Fibroblast of the aortic adventitia (primary cell): ENCODE measurements at places on chromosomes 16 and 17.

GRCh38 chr16:1108299-1109252 lies 12.5 kb upstream of the C1QTNF8 start:
- DNase-seq: peak; percentile 34

- DNase-seq: no peak
Observed at GRCh38 chr17:81252326-81252986, 13.3 kb downstream of the NDUFAF8 start.

- DNase-seq: peak; percentile 87
Observed at GRCh38 chr17:6755281-6755680, 565 bp upstream of the XAF1 start.

DNA sequence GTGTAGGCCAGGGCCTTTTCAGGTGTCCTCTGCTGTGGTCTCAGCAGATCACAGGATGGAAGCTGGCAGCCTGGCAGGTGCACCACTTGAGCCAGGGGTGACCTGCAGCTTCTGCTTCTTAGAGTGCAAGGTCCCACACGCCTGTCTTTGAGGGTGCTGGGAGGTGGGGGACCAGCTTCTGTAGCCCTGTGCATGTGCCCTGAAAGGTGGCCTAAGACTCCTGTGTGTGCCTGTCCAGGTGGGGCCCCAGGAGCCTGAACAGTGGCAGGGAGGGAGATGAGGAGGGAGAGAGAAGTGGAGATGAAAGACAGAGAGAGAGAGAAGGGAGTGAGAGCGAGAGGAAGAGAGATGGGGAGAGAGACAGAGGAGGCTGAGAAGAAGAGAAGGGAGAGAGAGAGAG lies 46.2 kb downstream of the LGALS9 start:
- no peak for DNase-seq

DNA sequence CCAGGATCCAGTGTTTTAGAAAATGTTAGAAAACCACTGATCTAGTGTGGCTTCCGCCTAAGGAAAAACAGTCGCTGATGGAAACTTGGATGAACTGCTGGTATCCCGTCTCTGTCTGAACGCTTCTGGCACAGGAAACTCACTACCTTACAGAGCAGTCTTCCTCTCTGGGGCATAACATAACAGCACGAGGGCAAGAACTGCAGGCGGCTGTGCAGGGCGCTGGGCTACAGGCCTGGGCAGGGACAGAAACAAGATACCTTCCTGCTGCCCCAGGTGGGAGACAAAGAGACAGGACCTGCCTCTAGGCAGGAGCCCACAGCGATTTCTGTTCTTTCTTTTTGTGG lies 10.5 kb downstream of the MXRA7 start:
- peak; percentile 28 for DNase-seq

GRCh38 chr17:80839026-80839345 lies 152.7 kb upstream of the CHMP6 start:
- DNase-seq: no peak

DNA sequence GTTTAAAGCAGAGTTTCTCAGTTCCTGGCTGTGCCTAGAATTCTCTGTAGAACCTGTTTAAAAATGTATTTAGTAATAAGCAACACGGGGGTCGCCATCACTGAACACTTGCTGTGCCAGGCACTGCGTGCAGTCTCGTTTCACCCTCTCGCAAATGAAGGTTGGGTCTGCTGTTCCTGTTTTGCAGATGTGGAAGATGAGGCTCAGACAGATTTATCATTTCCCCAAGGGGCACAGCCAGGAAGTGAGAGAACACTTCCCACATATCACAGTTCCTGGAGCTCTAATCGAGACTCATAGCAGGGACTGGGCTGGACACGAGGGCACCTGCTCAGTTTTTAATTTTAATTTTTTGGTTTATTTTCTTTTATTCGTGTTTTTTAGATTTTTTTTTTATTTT lies 122.7 kb downstream of the ABCC6 start:
- DNase-seq: no peak

DNA sequence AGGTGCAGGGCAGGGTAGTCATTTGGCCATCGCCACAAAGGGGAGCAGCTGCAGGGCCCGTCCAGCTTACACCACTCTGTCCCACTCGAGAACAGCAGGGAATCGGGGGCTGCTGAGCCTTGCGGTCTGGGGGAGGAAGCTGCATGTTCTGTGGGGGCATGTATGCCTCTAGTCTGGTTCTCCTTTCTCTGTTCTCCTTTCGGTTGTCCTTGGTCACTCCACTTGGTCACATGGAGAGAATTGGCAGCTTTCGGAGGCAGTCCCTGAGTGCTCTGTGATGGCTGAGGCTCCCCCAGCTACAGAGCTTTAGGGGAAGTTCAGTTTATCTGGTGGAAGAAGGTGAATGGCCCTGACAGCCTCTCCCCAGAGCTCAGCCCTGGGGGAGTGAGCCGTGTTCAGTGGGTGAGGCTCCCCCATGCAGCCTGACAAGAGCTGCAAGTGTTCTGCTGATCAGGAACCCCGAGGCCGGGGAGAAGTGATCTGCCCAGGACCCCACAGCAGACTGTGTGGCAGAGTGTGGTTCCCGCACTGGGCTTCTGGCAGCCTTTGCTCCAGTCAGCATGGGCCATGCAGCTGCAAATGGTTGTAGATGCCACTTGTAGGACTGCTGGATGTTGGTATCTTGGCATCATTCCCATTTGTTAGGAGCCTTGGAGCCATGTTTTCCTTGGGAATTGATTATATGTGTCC lies 22.3 kb upstream of the SMPD3 start:
- no peak for DNase-seq

- DNase-seq: no peak
Observed at GRCh38 chr17:81998691-81999438, 21.4 kb downstream of the ASPSCR1 start.

DNA sequence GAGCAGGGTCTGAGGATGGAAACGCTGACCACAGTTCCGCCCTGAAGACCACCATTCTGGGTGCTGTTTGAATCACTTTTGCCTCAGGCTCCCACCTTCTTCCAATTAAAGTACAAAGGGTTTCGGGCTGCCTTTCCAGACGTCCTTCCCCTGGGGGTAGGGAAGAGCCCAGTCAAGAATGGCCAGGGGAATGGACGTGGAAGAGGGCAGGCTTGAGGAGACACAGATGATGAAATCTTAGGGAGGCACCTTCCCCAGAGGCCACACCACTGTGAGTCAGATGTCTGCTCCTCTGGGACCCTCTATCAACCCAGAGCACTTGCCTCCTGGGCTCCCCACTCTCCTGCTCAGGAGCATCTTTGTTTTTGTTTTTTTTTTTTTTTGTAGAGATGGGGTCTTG lies 27.5 kb upstream of the MTSS2 start:
- no peak for DNase-seq

DNA sequence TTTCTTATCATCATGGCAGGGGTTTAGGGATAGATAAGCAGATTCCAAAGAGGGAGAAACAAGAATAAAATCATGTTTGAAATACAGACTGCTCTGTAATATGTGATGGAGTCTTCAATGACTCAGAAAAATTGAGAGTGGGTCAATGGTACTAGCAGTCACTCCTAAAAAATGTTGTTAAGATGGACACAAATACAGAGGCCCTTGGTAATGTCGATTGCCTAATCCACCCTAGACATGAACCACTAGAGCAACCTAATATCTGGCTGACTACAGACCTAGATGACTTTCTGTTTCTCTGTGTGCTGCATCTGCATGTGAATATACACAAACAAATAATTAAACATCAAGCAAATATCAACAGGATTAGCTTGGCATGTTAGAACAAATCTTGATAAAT lies 135.8 kb downstream of the CDH8 start:
- DNase-seq: no peak

DNA sequence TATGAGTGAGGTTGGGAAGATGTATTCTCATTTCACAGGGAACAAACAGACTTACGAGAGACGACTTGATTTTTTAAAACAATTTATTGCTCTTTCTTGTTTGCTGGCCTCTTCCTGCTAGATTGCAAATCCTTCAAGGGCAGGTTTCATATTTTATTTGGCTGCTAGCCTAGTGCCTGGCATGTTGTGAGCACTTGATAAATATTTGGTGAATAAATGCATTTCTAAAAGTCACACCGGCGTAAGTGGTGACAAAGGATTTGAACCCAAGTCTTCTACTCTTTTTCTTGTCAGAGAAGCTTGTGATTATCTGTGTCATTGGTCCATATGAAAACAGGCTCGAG lies 1.4 kb downstream of the WWP2 start:
- DNase-seq: peak; percentile 30

- no peak for DNase-seq
Observed at GRCh38 chr16:83550183-83550569, 257.6 kb upstream of the HSBP1 start.

DNA sequence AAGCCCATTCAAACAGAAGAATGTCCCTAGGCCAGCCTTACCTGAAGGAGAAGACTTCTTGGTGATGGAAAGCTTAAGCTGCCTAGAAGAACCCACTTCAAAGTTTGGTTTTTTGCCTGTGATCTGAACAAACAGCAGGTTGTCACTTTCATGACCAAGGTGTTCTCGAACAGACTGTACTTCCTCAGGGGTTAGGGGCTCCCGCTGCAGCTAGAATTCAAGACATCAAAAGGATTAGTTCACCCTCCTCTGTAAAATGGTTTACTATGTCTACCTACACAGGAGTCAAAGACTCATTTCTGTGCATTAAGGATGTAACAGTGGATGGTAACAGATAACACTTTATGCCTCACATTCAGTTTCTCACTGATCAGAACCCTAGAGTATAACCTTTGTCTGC lies 13.2 kb downstream of the CIAPIN1 start:
- DNase-seq: no peak

- no peak for DNase-seq
Observed at GRCh38 chr16:23104032-23104955, 45.0 kb downstream of the USP31 start.

GRCh38 chr16:90055371-90055770 lies 21.8 kb downstream of the PRDM7 start:
- DNase-seq: no peak

DNA sequence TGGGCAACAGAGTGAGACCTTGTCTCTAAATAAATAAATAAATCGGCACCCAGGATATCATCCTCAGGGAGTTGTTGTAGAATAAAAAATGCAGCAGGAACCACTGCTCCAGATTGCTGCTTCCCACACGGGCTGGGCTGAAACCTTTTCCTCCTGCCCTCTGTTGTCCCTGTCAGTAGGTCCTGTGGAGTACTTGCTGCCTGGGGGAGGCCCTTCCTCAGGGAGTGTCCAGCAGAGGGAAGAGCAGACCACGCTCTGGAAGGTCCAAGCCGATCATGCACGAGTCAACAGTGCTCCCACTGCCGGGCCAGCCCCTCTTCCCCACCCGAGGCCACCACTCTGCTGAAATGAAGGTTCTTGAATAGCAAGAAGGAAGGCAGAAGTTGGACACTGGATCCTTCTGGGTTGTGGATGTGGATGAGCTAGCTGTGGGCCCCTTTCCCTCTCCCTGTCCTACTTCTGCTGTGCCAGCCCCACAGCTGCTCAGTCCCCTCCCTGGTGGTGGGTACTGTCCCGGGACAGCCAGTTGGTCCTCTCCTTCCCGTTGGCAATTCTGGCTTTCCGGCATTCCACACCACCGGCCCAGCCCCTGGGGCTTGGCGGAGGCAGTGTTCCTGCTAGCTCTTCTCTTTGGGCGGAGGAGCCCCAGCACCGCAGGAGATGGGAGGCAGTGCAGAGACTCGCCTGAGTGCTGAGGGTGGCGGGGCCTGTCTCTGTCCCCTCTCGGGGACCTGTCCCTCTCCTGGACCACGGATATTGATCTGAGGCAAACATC lies 10.8 kb downstream of the CDK5R1 start:
- no peak for DNase-seq

DNA sequence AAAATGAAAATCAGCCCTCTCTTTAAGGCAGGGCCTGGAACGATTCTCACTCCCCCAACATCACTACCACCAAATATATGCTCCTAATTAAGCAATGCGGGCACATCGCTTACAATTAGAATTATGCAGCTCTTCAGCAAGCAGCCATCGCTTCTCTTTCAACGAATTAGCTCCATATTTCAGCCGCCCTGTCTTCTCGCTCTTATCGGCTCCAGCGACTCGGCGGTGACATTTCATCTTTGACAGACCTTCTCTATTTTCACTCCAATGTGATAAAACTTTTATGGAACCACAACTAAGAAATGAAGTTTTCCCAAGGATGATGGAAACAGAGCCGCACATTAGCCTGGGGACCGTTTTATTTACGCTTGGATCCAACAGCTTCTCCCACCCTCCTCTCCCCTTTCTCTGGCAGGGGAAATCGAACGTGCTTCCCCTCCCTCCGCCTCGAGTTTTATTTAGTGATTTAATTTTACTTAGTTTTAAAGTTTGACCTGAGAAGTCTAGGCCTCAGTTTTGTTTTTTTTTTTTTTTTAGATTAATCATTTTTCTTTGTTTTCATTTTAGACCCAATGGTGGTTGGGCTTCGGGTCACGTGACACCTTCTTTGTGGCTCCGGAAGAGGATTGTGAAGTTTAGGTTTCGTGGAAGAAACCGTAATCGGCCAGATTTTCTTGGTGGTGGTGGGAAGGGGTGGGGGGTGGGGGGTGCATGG lies 3.1 kb upstream of the HOXB2 start:
- DNase-seq: peak; percentile 90

GRCh38 chr17:73551759-73552158 lies 92.5 kb downstream of the SDK2 start:
- DNase-seq: no peak

DNA sequence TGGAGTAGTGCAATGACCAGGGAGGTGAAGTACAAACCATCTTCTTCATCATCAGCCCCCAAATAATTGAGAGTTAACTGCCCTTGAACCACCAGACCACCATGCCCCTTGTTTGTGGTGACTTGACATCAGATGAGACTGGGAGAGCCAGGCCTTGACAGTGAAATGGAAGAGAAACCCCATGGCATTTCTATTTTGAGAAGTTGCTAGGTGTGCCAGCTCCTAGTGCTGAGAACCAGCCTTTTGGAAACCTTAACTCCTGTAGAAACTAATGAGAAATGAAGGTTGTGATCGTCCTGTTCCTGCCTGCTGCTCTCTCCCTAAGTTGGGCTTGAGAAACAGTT lies 2.8 kb downstream of the TMEM94 start:
- DNase-seq: no peak

DNA sequence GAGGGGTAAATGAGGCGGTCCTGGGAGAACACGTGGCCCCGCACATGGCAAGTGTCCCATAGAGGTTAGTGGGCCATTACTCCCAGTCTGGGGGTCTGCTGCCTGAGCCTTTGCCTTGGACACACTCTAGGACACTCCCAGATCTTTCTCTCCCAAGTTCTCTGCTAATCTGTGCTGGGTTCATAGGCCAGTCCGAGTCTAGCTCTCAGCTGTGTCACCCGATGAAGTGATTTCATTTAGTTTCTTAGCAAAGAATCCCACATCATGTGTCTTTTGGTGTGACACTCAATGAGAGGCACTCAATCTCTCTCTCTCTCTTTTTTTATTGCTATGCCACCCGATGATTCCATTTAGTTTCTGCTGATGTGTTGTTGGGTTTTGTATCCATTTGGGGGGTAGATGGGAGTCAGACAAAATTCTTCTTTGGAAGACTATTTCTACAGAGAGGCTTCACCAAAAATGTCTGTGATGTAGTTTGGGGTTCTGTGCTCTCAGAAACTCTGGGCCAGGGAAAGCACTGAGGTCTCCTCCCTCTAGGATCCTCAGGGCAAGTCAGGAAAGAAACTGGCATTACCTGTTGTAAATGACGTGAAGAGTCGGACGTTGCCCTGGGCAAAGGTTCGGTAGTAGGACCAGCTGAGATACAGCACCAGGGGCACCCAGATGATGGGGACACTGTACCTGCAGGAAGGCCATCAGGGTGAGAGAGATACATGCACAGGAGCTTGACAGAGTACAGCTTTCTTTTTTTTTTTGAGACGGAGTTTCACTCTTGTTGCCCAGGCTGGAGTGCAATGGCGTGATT lies 25.2 kb upstream of the MLKL start:
- no peak for DNase-seq
